ENCODE measurements at places on chromosomes 3 and 15.

GRCh38 chr3:145197051-145197820 is 963.7 kb downstream of the PLOD2 start:
- no peak for DNase-seq

GRCh38 chr3:141275032-141275422 is 43.4 kb downstream of the PXYLP1 start:
- DNase-seq, result peak; percentile 26

DNA sequence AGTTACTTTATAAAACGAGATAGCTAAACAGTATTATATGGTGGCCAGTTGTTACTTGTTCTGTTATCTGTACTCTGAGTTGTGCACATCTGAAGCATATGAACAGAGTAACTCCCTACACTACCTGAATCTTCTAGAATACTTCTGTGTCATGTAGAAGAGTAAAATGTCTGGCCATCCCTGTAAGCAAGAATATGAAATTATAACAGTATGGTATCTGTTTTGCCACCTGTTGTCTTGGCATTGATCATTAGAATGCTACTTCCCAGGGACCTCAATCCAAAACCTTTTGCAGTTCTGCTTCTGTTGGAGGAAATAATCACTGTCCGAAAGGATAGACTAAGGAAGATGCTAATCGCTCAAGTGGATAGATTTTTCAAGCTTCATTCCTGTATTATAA is 1.9 kb downstream of the TEX9 start:
- no peak for DNase-seq

DNA sequence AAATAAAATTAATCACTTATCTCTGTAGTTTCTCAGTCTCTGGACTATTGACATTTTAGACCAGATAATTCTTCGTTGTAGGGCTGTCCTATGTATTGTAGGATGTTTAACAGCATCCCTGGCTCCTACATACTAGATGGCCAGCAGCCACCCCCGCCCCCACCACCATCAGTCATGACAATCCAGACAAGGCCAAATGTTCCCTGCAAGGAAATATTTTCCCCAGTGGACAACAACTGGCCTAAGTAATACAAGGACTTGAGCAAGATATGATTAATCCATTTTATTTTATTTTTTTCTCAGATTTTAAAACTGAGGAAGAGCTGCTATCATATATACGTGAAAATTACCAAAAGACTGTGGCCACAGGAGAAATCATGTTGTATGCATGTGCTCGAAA is 23.8 kb downstream of the TICRR start:
- no peak for DNase-seq

- DNase-seq, result peak; percentile 34
Observed at GRCh38 chr15:64842096-64842939, 603 bp downstream of the PLEKHO2 start.
